HCT116 (cell line): ENCODE measurements at places on chromosomes 13 and 19.

- DNase-seq, result no peak
These were observed 201.4 kb downstream of the OXGR1 start for GRCh38 chr13:96792736-96793403.

DNA sequence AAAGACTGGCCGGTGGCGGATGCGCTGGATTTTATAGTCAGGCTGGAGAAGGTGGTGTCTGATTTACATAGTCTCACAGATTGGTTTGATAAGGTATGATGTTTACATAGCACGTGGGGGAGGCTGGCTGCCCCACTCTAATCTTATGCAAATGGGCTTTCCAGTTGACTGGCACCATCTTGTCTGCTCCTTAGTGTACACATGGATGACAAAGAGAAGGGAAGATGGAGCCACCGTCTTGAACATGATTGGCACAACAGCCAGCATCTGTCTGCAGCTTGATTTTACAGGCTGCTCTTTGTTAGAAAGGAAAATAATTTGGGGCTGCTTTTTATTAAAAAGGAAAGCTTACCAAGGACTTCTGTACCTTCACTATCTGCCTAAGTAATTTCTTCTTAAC, 265.2 kb upstream of the MAB21L1 start:
- DNase-seq, result no peak

- DNase-seq, result no peak
These were observed at the start of gene MAST1 for GRCh38 chr19:12838182-12838885. MAST1 (plus strand) TSS chr19:12838515; CDS start chr19:12838573, 58 bp downstream.

- DNase-seq, result no peak
These were observed 855.6 kb downstream of the EFNB2 start for GRCh38 chr13:105679838-105680237.

GRCh38 chr19:50422397-50423278, 3.9 kb downstream of the SPIB start:
- no peak for DNase-seq

DNA sequence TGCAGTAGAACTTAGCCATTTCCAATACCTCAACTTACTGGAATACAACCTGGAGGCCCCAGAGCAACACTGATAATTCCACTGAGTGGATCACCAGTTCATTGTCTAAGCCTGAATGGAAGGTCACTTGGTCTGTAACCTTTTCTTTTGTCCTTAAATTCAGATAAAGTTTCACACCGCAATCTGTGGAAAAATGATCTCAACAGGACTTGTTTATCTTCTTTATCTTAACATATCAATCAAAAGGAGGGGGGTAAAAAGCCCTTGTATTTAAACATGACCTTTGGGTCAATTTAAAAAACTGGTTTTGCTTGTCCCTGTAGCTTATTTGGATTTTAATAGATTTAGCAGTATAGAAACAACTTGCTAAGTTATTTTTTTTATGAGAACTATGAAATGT, 21.6 kb downstream of the SAE1 start:
- no peak for DNase-seq

DNA sequence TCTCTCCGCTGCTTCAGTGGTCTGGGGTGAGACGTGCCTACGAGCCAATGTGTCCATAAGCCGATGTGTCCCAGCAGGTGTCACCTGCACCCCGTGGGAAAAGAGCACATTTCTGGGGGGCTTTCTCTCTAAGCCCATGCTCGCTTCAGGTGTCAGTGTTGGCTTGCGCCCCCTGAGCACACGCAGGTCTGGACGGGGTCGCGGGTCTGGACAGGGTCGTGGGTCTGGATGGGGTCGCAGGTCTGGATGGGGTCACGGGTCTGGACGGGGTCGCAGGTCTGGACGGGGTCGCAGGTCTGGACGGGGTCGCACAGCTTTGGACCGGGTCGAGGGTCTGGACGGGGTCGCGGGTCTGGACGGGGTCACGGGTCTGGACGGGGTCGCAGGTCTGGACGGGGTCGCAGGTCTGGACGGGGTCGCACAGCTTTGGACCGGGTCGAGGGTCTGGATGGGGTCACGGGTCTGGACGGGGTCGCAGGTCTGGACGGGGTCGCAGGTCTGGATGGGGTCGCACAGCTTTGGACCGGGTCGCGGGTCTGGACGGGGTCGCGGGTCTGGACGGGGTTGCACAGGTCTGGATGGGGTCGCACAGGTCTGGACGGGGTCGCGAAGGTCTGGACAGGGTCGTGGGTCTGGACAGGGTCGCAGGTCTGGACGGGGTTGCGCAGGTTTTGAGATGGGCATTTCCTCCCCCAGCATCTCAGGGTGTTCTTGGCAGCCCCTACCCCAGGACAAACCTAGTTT, 24.5 kb upstream of the TFDP1 start:
- no peak for DNase-seq
